ENCODE measurements at places on chromosomes 2 and 18.

GRCh38 chr2:3743951-3744555 is 40.7 kb downstream of the DCDC2C start:
- DNase-seq, result no peak

DNA sequence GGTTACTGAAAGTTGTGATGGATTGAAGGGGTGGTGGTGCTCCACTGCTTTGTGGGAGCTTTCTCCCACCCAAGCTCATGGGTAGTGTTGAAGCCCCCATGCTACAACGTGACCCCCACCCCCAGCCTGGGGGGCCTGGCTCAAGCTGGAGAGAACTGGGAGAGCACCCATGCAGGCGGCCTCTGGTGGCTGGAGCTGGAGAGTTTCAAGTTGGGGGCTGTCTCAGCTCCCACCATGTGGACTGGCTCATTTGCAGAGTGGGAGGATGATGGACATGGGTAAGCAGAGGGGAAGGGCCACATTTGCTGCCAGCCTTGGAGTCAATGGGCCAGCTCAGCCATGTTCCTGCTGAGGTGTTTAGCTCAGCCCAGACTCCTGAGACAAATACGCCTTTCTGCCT is 62.8 kb downstream of the INPP4A start:
- no peak for DNase-seq

GRCh38 chr2:44970846-44971450 is 29.4 kb downstream of the SIX3 start:
- DNase-seq, result no peak

- no peak for DNase-seq
Measured at GRCh38 chr2:20560891-20561636, 89.8 kb downstream of the HS1BP3 start.

- DNase-seq, result no peak
Measured at GRCh38 chr18:54718408-54718773, 109.9 kb upstream of the RAB27B start.

- DNase-seq, result no peak
Measured at GRCh38 chr2:191051825-191052778, 38.1 kb upstream of the STAT1 start.

DNA sequence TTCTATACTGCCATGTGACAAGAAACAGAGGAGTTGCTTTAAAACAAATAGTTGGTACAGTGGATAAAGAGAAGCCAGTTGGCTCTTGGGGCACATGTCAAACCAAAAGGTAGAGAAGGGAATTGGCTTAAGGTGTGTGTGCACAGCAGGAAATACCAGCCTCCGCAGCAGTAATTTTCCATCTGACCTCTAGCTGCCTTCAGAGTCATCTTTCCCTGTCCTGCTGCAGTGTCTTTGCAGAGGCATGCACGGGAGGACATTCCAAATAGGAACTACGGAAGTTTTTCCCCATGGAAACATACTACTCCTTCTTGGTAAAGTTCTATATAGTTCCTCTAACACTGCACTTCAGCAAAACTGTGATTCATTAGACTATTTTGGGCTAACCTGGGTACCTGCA is 99.5 kb downstream of the RAB3GAP1 start:
- no peak for DNase-seq

DNA sequence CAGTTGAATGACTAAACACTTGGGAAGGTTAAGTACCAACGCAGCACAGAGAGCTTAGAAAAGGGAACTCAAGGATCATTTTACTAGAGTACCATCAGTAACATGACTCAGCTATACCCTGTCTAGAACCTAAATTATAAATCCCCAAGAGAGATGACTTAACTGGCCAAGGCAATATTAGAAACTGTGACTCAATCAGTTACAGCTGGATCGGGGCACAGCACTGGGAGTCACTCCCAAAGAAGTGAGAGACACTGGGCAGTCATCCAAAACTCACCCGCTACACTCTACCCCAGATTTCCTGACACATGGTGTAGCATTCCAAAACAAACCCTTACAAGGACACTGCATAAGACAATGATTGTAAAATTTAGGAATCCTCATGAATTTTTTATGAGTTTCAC is 17.7 kb downstream of the IWS1 start:
- DNase-seq, result no peak

DNA sequence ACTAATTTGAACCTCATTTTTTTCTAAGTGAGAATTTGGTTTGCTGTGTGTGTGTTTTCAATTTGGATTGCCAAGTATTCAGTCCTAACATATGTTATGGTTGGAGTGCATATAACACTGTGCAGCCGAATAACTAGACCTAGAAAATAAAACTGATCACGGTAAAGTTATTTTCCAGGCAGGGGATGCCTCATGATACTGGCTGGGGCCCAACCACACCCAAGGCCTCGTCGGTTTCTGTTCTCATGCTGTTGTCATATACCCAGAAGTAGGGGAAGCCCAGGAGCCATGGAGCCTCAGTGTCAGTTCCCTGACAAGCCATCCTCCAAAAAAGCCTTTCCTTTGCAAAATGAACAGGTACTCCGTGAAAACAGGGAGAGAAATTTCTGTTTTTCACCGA is 160.2 kb downstream of the GBX2 start:
- no peak for DNase-seq

Measured in lower lobe of right lung (tissue), 2 donors.